ENCODE measurements at places on chromosomes 6 and 20. TPM values are rescaled to one million over a fixed set of nuclear protein-coding genes. Genes with fewer than 3 reads are reported as not detected.

GRCh38 chr6:75436869-75437268, 56.7 kb downstream of the FILIP1 start:
- peak; percentile 54 for DNase-seq

DNA sequence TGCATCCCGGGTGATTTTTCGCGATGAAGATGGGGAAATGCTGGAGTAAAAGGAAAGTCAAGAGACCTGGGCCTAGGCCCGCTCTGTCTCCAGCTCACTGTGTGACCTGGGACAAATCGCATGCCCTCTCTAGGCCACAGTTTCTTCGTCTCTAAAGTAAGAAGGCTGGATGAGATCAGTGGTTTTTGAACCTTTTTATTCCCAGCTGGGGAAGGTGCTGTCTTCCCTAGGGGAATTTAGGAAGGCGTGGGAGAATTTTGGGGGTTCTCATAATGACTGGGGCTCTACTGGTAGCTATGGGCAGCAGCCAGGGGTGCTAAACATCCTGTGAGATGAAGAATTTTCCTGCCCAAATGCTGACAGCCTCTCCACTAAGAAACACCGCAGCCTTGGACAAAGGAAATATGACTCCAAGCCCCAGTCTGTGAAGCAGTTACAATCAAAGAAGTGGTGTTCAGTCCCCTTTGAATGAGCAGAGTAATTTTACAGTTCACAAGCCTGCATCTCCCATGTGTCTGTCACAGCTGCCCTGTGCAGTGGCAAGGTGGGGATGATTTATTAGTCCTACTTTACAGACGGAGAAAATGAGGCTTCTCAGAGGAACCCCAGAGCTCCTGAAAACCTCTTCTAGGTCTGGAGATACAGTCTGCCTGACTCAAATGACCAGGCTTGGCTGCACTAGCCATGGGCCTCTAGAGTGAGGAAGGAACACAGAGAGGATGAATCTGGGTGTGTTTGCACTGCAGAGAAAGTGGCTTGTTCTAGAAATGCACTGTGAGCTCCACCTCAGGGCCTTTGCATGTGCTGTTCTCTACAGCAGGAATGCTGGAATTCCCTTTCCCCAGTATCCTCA, 57.2 kb downstream of the RAB44 start:
- no peak for DNase-seq

DNA sequence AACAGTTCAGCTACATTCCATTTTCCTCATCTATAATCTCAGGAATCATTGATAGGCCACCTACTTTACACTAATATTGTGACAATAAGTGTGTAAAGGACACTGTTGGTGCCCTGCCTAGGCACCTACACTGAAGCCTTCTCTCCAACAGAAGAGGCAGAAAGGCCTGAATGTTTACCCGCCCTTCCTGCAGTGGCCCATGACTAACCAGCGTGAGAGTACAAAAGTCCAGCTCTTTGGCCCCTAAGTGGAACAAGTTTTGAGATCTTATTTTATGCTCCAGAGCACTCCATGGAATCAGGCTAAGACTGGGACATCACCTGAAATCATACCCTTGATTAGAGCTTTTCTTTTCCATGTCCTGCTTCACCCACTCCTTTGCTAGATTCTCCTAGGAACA, 359.7 kb downstream of the ARHGAP18 start:
- DNase-seq = no peak

- DNase-seq = no peak
These were observed 696.7 kb upstream of the MARCKS start for GRCh38 chr6:113160306-113161017.

Gene OXT
- total RNA-seq = not detected

DNA sequence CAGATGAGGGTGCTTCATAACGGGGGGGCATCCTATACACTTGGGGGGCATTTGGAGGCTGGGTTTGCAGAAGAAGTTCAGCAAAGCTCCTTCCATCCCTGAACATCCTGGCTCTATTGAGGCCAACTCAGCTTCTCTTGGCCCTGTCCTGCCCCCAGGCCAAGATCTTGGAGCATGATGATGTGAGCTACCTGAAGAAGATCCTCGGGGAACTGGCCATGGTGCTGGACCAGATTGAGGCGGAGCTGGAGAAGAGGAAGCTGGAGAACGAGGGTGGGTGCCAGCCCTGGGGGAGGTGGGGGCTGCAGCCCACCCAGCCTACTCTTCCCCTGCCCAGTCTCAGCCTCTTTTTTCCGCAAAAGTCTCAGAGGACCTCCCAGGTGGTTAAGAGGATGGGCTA, 17.2 kb downstream of the GDAP1L1 start:
- no peak for DNase-seq

DNA sequence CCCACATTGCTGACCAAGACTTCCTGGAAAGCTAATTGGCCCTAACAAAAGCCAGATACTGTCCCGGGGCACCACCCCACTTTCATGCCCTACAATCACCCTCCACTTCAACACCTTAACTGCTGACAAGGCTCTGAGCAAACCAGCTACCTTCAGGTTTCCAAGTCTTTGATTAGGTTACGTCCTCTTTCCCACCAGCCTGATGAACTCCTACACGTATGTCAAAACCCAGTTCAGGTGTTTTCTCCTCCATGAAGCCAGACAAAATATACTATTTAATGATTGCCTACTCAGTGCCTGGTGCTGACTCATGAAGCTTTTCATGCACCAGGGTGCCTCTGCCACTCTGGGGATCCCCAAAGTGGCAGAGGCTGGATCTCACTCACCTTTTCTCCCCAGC, 58.6 kb downstream of the CDH22 start:
- DNase-seq = no peak

DNA sequence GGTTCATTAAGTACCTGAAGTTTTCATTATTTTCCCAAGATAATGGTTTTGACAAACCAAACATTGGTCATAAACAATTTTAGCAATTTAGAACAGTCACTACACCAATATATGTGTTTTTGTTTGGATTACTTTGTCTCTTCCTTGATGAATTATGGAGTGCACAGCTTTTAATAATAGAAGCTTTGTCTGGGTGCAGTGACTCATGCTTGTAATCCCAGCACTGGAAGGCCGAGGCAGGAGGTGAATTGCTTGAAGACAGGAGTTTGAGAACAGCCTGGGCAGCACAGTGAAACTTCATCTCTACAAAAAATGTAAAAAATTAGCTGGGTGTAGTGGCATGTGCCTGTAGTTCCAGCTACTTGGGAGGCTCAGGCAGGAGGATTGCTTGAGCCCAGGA, 89.4 kb upstream of the ANKEF1 start:
- no peak for DNase-seq

All from aorta (tissue), 5 donors.